T-helper 17 cell (primary cell): ENCODE measurements at places on chromosomes 3 and 15. TPM values are rescaled to one million over a fixed set of nuclear protein-coding genes. Genes with fewer than 3 reads are reported as not detected.

TMC3 gene
- total RNA-seq, result not detected

DNA sequence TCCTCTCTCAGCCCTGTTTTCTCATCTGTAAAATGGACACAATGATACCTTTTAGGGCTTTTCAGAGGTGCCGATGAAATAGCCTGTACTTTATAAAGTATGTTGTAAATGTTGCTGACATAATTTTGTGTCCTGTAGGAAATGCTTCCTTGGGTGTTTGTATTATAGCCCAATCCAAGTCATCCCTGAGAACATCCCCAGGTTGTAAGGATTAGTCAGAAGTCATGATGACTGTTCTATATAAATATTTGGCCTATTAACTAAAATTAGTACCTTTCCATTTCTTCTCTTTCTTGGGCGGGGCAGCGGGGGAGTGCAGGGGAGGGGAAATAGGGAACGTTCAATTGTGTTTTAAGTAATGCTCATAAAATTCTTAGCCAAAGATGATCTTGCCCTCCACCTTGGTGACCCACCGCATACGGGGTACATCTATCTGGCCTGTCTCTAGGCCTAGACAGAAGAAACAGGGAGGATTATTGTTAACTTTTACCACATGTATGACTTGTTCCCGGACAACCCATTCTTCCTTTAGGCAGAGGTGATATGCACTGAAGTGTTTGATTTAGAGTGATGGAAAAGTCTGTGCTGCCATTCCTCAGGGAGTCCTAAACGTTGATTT is 120.7 kb downstream of the VGLL4 start:
- no peak for DNase-seq
- H3K27me3 ChIP-seq, result no peaks in the 10 kb centered on the region
- H3K4me1 ChIP-seq, result peaks cover 2% of the 10 kb centered on the region
- H3K27ac ChIP-seq, result no peak overlapping the region

DNA sequence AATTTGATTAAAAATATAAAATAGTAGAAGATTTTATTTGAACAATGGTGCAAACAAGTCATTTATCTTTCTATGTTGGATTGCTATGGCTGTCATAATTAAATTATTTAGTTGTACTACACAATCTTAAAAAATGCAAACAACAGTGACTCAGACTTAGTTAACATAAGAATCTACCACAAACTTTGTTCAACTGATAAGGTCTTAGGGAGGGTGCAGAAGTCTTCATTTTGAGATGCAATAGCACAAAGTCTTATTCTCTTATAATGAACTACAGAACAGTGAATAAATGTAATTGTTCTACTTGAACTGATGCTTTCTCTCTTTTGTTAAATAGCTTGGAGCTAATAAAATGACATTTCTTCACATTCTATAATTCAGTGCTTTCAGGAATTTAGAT is 482.8 kb upstream of the NAALADL2 start:
- H3K27ac ChIP-seq, result no peak overlapping the region
- no peaks in the 10 kb centered on the region for H3K4me1 ChIP-seq
- no peak overlapping the region for H3K4me3 ChIP-seq

GRCh38 chr3:141065258-141065657 is 14.1 kb downstream of the SPSB4 start:
- H3K27ac ChIP-seq, result no peak overlapping the region
- peaks cover 12% of the 10 kb centered on the region for H3K27me3 ChIP-seq
- H3K4me3 ChIP-seq, result no peak overlapping the region
- no peaks in the 10 kb centered on the region for H3K36me3 ChIP-seq

GRCh38 chr3:100041328-100041749 is 73.0 kb downstream of the FILIP1L start:
- no peaks in the 10 kb centered on the region for H3K36me3 ChIP-seq
- H3K4me1 ChIP-seq, result peaks cover 8% of the 10 kb centered on the region
- DNase-seq, result no peak

TMCO5A gene
- not detected for total RNA-seq

GCSAM gene
- total RNA-seq, result 14.2 TPM

- no peaks in the 10 kb centered on the region for H3K36me3 ChIP-seq
- H3K27me3 ChIP-seq, result peaks cover 51% of the 10 kb centered on the region
- H3K4me1 ChIP-seq, result peaks cover 3% of the 10 kb centered on the region
- H3K4me3 ChIP-seq, result no peak overlapping the region
- DNase-seq, result no peak
Observed at GRCh38 chr3:102255736-102256135, 179.1 kb upstream of the ZPLD1 start.

DNA sequence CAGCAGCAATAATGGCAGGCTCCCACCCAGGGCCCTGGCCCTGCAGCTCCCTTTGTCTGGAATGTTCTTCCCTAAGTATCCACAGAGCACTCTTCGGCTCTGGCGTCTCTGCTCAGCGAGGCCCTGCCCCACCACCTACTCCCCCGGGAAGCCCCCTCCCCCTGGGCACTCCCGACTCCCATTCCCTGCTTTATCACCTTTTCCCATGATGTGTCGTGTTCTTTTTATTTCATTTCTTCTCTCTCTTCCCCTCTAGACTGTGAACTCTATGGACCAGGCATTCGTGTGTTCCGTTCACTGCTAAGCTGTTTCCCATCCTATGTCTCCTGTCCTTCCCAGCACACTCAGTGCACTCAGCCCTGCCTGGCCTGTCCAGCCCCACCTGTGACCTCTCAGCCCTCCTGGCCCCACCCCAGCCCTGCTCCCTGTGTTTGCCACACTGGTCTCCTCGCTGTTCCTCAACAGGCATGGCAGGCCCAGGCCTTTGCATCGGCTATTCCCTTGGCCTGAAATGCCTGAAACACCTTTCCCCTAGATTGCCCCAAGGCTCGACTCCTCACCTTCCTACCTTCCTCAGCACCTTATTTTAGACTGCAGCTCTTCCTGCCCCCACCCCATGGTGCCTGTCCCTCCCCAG is 107.4 kb downstream of the TPRA1 start:
- peaks cover 78% of the 10 kb centered on the region for H3K27me3 ChIP-seq
- H3K4me3 ChIP-seq, result no peak overlapping the region
- no peak for DNase-seq
- H3K4me1 ChIP-seq, result peaks cover 9% of the 10 kb centered on the region
- H3K27ac ChIP-seq, result no peak overlapping the region

DNA sequence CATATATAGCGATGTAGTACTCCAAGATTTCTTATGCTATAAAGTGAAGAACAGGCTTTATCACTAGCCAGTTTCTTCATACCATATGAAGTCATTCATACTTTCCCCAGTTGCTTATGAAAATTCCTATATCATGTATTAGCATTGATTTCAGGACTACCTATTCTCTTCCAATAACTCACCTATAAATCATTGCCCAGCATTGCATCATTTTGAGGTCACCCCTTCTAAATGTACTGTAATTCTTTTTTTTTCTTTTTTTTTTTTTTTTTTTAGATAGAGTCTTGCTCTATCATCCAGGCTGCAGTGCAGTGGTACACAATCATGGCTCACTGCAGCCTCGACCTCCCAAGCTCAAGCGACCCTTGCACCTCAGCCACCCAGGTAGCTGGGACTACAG is 27.1 kb downstream of the RTP3 start:
- no peak for DNase-seq
- no peaks in the 10 kb centered on the region for H3K36me3 ChIP-seq
- H3K27ac ChIP-seq, result no peak overlapping the region
- peaks cover 2% of the 10 kb centered on the region for H3K4me1 ChIP-seq
- H3K4me3 ChIP-seq, result no peak overlapping the region

SNTN gene
- not detected for total RNA-seq

TF gene
- total RNA-seq, result 1.3 TPM

PLA2G4D gene
- total RNA-seq, result not detected

DNA sequence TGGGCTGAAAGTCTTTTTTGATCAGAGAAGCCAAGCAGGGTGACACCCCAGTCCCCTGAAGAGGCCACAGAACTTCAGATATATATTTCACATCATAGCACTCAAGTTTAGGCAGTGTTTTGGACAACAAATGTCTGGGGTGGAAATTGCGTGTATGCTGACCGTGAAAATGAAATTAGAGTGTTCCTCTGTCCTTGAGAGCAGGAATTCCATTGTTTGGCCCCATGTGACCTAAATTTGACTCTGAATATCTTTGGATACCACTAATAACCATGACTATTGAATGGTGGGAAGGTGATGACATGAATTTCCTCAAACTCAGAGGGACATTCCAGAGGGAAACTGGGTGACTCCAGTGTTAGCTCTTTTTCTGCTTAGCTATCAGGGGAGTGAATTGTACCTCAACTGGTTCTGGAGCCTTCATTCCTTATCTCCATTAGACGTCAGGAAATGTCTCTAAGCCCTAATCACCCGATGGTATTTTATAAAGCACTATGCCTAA is 263.5 kb upstream of the RASGRP1 start:
- no peak overlapping the region for H3K4me3 ChIP-seq
- no peaks in the 10 kb centered on the region for H3K36me3 ChIP-seq
- no peak overlapping the region for H3K27ac ChIP-seq
- no peak for DNase-seq
- H3K27me3 ChIP-seq, result peaks cover 27% of the 10 kb centered on the region
- H3K4me1 ChIP-seq, result no peaks in the 10 kb centered on the region

NR2E3 gene
- total RNA-seq, result not detected

THSD4 gene
- not detected for total RNA-seq
